GM12864 (cell line): ENCODE measurements at places on chromosomes 1 and 21.

DNA sequence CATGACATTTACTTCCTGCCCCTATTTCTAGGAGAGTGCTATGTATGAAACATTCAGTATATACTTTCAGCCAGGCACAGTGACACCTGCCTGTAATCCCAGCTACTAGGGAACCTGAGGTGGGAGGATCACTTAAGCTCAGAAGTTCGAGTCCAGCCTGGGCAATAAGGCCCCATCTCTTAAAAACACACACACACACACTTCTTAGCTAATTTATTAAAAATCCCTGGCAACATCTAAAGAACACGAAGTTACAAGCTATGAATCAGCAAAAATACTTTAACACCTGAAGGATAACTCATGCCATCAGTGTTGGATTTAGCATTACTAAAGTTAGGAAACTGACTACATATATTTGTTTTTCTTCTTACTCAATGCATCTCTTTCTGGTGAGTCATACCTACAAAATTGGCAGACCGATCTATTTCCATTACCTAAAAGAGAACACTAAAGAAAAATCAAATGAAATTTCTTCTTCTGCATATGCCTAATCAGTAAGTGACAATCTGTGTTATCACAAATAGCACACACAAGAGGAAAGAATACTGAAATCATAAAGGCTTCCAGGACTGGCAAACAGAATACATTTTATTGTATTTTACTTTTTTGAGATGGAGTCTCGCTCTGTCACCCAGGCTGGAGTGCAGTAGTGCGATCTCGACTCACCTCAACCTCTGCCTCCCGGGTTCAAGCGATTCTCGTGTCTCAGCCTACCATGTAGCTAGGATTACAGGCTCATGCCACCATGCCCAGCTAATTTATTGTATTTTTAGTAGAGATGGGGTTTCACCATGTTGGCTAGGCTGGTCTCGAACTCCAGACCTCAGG is 41.4 kb downstream of the RNF115 start:
- no peak for DNase-seq

- no peak for DNase-seq
These were observed 86.7 kb upstream of the L1TD1 start for GRCh38 chr1:62107923-62108322.

DNA sequence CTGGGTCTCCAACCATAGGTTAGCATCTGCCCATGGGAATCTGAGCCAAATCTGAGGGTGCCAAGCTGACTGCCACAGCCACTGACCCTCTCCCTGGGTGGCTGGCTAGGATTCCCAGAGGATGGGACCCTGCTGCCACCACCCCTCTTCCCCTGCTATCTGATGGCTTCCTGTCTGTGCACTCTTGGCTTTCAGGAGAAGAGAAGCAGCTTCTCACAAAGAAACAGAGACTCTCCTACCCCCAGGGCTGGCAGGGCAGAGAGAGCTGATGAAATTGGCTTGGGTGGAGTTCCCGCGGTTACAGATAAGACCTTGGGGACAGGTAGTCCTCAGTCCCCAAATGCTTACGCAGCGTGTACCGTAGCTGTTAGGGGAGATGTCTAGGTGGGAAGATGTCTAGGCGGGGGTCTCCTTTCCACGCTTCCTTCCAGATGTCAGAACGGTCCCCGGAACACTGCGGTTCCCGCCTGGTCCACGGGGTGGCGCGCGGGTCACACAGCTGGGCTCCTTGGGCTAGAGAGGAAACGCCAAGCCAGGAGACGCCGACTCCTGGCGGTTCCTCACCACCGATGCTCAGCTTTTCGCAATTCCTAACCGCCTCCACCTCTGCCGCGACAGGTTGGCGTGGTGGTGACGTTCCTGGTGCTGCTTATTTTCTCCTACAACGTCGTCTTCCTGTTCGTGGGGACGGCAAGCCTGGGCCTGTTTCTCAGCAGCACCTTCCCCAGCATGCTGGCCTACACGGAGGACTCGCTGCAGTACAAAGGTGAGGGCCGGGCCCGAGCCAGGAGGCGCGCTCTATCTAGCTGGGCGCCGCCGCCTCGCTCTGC is 40.1 kb downstream of the ELK4 start:
- no peak for DNase-seq

DNA sequence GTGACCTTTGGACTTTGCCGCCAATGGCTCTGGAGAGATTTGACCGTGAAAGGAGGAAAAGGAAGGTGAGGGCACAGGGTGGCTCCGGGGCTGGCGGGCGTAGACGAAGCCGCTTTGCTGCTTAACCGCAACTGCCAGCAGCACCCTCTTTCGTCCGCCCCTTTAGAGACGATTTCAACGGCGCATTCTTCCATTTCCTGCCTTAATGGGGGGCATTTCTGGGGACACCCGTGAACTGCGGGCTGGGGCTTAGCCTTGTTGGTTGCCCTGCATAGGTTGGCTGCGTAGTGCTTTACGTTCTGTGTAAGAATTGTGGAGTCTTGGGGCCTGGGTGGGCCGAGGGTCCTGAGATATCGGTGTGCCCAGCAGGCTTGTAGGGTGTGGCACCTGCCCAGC is 6.7 kb upstream of the NPHP4 start:
- DNase-seq = no peak

GRCh38 chr1:20099533-20099932 is 19.8 kb downstream of the PLA2G2D start:
- no peak for DNase-seq

GRCh38 chr1:246705368-246705767 is 18.8 kb upstream of the SCCPDH start:
- no peak for DNase-seq

DNA sequence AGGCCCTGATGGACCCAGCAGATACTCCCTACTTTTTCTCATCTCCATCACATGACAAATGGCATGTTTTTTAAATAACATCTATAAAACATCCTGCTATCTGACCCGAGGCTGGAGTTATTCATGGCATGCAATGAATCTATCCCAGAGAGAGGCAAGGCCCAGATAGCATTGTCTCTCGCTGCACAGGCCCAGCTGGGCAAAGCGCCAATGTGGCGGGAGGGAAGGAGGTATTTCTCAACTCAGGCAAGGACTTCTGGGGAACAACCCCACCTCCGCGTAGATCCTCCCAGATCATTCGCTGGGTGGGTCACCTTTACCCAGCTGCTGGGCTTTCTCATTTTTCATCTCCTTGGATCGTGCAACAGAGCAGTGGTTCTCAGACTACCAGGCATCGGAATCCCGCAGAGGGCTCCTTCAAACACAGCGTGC is 59.8 kb downstream of the ERG start:
- no peak for DNase-seq

DNA sequence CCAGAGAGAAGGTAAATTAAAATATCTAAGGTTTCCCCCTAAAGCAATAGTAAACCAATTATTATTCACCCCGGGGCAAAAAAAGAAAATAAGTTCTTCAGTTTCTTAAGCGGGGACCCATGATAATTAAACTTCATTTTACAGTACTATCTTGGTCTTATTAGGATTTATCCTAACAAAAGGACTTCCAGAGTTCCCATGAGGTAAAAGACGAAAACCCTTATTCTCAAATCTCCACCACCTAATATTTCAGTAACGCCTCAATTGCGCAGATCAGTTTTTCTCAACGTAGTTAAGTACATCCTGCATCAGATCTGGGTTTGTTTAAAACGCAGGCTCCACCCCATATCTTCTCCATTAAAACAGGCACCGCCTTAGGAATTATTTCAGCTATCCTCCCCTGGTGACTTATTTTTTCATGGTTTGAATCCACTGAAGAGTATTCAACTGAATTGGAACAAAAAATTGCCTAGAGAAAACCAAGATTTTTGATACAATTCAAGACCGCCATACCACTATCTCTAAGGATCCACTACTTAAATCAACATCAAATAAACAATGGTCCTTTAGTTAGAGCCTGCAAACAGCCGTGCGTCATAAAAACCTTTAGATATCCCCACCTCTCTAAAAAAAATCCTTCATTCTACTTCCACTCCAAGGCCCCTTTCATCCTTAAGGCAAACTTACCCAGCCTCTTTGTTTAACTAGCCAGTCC is 1.7 kb downstream of the MCL1 start:
- no peak for DNase-seq

DNA sequence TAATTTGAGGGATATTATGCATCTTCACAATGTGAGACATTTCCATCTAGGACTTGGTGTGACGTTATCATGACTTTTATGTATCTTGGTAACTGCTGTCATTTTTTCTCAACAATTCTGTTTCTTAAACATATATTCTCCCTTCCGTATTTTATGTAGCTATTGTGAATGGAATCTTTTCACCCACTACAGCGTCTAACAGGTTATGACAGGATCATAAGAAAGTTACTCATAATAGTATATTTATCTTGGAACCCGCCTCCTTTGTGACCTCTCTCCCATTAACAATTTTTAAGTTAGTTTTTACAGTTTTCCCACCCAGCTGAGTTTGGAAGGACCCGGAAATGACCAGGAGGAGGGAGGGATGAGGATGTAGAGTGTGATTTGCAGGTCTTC is 6.8 kb upstream of the DMRTA2 start:
- no peak for DNase-seq
